ENCODE measurements at places on chromosomes 16 and 17. TPM values are rescaled to one million over a fixed set of nuclear protein-coding genes. Genes with fewer than 3 reads are reported as not detected.

GRCh38 chr16:15460601-15461000 is 26.2 kb downstream of the BMERB1 start:
- no peak for DNase-seq

DNA sequence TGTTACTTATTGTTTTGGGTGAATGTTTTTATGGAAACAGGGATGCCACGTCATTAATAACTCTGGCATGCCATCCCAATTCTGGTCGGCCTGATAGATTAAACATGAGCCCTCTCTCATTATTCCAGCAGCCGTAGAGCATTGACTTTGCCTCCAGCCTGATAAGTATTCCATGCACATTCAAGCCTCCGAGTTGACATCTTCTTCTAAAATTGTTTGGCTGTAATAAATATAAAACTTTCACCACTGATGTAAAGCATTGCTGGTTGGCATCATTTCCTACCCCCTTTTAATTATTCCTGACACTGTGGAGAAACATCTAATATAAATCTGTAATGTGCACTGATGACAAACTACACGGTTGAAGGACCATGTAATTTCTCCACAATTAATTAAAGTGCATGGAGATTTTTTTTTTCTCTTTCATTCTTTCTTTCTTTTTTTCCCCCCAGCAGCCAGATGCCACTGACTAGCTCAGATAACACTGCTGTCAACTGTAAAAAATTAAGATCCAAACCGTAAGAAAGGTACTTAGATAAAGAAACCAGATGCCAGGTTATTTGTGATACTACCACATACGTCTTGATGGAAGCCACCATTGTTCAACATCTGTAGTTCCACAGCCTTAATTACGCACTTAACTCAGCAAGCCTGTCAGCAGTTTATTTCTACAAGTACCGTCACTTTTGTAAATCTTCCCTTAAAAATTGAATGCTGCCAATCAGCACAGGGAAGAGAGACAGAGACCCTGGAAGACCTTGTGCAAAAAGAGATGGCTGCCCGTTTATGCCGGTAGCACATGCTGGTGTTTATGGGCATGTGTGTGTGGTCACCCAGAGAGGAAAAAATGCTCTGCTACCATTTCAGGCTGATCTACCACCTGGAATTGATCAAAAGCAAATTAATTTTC is 237.7 kb downstream of the IRX3 start:
- DNase-seq, result no peak

DNA sequence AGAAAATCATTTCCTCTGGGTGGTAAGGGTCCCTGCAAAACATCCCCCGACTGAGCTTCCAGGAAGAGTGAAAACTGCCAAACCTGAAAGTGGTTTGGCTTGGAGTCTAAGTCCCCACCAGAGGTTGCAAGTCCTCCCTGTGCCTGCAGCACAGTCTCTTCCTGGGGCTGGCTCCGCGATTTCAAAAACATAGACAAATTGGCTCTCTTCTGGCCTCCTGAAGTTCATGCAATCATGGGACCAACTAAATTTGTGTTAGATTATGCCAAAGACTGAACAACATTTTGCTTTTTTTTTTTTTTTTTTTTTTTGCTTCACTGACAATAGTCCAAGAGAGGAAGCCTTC is 447.9 kb downstream of the CA10 start:
- DNase-seq, result no peak

GRCh38 chr17:31050948-31051347 is 43.8 kb upstream of the NF1 start:
- no peak for DNase-seq

DNA sequence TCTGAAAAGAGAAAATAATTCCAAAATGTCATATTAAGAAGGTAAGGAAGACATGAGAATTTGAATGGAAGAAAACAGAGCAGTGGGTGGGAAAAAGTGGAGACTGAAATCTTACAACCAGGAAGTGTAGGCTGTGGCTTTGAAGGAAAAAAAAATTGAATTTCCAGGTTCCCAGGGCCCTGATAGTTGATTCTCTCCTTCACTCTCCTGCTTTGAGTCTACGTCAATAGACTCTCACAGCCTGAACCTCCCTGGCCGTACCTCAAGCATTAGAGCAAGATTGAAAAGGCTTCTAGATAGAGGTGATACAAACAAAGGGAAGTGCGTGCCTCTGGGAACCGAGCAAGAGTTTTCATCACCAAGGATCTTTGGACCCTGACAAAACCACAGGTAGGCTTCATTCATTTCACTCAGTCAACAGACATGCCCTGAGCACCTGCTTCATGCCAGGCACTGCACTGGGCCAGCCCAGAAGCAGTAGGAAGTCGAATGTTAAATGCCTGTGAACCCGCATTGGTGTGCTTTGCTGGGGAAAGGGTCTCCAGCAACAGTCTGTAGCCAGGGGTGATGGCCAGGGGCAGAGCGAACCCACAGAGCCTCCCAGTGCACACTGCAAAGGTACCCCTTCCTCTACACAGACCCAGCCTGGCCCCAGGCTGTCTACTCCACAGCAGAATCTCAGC is 163.9 kb downstream of the SLC39A11 start:
- DNase-seq, result no peak

ADAD2 gene
- not detected for total RNA-seq
